ENCODE measurements at places on chromosomes 6 and 20.

DNA sequence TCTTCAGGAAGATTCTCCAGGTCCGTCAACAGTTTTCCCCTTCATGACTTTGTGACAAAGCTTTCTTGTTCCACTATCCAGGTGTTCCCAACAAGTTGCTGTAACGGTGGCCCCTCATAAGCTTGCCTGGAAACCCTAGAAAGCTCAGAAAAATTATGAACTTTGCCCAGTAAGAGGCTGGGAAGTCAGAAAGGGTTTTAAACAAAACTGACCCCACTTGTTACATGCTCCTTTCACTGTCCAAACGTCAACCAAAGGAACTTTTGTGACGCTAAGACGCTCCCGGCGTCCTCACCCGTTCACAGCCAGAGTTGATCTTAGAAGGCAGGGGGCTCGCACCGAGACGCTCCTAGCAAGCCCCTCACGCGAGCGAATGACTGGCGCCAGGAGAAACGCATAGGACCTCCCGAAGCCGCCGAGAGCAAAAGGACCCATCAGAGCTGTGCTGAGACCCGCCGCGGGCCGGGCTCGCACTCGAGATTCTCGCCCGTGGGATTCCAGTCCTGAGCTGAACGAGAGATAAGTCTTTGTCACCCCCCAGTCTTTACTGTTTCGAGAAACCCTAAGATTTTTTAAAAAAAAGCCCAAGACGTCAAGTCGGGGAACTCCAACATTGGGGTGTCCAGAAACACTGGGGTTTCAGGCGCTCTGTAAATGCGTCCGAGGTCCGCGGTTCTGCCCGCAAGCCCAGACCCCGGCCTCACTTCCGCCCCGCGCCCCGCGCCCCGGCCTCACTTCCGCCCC lies 544 bp upstream of the ACAT2 start:
- no peak for DNase-seq

GRCh38 chr20:62697468-62697912 lies 11.1 kb upstream of the NTSR1 start:
- DNase-seq: no peak

DNA sequence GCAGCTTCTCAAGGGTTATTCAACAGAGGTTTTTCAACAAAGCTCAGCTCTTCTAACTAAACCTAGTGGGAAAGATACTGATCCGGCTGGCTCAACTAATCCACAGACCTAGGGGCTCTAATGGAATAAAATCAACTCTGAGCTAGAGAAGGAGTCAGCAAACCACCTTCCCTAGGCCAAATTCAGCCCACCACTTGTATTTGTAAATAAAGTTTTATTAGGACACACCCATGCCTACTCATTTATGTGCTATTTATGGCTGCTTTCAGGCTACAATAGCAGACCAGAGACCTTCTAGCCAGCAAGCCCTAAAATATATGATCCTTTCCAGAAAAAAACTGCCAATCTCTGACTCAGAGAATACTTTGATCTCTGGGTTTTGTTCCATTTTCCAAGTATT lies 6.0 kb upstream of the RAB22A start:
- DNase-seq: no peak

GRCh38 chr6:50289366-50289765 lies 239.6 kb upstream of the DEFB112 start:
- DNase-seq: no peak

- DNase-seq: no peak
These were observed 329.5 kb upstream of the KHDRBS2 start for GRCh38 chr6:62615366-62616015.

- no peak for DNase-seq
These were observed 48.5 kb downstream of the FYN start for GRCh38 chr6:111824608-111825337.

DNA sequence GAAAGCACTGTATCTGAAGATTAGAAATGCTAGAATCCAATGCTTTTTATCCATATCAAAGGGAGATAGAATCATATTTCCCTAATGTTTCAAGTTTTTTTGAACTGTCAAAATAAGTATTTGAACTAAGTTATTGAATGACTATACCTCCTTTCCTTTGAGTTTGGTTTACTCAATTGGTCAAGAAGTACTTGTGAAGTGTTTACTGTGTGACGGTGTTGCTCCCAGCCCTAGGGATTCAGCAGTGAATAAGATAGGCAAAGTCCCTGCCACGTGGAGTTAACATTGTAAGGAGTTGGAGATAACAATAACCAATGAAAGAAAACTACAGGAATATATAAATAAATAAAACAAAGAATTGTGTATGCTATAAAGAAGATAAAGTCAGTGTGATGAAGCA lies 535.9 kb downstream of the FRK start:
- DNase-seq: no peak

DNA sequence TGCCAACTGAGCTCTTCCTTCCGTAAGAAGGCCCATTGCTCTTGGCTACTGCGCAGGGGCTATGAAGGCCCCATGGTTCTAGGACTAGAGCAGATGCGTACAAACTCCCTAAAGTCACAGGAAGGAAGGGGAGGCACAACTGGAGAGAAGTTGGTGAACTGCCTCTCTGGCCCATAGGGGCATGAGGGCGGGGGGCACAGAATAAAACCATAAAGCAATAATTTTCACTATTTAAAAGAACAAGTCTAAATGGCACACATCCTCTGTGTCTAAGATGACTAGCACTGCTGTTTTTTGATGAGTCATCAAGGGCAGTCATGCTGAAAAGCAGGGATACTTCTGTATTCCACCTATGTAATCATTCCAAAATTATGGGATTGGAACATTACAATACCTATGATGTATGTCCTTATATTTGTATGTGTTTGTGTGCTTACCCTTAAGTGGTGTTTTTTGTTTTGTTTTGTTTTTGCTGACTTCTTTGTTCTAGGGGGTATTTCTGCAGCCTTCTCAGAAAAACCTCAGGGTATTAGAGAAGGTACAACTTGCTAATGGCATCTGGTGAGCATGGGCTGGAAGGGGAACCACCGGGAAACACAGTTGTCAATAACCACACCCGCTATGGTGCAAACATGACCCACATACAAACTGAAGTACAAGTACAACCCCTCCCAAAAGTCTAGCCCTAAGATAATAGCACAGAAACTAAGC lies 36.9 kb downstream of the B4GALT5 start:
- no peak for DNase-seq

DNA sequence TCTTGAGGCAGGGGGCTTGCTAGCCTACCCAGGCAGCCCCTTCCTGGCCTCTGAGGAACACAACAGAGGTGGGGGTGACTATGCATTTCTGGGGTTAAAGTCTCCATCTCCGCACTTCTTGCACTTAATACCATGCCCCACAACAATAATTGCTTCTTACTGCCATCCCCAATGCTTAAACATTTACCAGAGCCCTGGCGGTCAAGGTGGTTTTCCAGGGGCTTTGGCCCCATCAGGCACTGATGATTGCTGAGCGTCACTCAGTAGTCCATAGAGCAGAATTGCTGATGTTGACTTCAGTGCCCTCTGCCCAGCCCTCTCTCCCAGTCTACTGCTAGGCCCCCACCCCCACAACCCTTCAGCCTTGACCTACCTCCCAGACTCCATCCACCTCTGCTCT lies 32.5 kb upstream of the KCNK5 start:
- no peak for DNase-seq

DNA sequence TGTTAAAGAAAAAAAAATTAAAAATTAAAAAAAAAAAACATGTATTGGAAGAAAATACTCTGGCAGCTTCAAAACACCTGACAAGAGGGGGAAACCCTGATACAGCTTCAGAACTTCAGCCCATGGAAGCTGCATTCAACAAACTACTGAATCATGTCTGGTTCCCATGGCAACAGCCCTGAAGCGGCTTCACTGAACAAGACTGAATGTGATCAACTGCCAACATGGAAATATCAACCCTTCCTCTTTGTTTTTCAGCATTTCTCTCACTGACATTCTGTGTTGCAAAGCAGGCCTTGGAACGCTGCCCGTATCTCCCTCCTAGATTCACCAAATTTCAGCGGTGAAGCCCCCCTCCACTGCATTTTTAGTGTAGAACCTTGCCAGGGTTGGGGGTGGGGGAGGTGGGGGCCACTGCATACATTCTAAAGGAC lies 91.3 kb upstream of the SHLD1 start:
- no peak for DNase-seq

DNA sequence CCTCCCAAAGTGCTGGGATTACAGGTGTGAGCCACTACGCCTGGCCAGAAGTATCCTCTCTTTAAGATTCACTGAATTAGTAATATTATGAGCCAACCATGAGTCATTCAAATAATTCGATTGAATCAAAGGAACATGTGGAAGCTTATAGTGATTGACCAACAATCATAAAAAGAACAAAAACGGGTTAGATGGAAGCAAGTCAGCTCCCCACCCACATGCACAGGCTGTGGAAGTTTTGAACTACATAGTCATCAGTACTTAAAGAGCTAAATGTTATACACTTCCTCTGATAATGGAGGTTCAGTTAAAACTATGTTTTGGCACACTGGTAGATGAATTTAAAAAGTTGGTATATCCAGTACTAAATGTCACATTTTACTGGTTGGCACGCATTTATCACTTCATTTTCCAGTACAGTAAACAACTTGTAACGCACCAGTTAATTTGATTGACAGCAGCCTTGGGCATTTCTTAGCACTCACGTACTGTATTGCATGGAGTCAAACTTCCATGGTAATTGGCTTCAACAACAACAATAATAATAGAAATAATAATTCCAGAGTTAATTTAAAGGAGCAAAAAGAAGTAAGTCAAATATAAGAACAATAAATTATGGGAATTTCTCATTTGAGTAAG lies 1107.3 kb upstream of the MAP3K7 start:
- no peak for DNase-seq

GRCh38 chr20:42792052-42792451 lies 397.7 kb downstream of the PTPRT start:
- no peak for DNase-seq

DNA sequence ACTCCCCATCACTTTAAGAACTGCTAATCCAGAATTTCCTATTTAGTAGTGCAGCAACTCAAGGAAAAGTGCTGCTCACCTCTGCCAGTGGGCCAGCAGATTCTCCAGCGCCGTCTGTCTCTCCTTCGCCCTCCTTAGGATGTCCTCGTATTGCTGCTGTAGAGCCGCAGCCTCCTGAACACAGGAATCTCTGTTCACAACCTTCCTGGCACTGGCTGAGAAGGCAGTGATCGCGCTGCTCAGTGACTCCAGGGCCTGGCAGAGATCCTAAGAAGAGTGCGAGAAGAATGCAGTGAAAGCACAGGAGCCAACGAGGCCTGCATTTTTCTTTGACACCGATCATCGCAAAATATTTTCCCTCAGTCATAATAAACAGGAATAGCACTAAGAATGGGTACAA lies 209.0 kb downstream of the SYNE1 start:
- no peak for DNase-seq

DNA sequence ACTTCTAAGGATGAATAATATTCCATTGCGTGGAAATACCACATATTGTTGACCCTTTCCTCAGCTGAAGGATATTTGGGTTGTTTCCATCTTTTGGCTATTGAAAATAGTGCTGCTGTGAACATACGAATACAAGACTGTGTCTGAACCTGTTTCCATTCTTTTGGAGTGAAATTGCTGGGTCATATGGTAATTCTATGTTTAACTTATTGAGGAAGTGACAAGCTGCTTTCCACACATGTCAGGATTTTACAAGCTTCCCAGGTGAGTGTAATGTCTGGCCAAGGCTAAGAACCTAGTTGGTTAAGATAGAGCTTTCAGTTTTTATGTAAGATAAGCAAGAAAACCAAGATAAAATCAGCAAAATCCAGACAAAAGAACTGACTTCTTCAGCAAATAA lies 48.8 kb downstream of the PPP1R3G start:
- DNase-seq: no peak

DNA sequence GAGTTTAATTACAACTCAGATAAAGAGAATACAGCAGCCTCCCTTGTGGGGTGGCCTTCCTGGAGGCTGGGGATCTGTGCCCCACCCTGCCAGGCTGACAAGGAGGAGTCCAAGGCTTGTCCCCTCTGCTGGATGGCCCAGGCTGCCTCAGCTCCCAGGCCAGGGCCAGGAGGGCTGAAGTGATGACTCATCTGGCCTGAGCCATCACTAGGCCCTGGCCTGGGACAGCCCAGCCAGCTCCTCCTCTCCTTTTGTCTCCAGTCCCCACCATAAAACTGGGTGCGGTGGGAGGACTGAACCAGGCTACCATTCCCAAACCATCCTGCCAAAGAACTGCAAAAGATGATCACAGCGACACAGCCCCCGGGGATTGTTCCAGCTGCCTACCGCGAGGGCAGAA lies 15.0 kb downstream of the GRM4 start:
- no peak for DNase-seq

DNA sequence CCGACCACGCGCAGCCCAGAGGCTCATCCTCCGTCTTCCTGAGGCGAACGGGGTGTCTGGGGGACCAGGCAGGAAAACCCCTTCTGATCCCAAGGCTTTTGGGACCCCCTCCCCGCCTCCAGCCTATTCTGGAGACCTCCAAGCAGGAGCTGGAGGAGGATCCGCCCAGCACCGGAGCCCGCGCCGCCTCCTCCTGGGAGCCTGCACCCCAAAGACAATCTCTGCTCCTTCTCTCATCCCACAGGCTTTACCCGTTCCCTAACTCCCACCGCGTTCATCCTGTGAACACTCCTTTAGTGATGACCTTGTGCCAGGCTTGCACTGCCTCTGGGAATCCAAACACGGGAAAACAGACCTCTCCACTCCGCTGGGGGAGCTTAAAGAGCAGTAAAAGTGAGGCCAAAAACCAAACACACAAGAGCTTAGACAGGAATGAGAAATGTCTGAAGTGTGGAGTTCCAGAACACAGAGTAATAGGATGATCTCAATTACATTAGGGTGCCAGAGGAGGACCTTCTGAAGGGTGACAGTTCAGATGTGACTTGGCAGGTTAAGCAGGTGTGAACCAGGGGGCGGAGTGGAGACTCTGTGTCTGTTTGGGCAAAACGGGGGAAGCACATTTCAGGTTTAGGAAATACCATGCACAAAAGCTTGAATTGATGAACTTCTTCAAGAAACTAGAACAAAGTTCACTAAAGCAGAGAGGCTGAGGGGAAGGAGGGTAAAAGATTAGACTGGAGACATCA lies 7.6 kb downstream of the HLA-DRB5 start:
- DNase-seq: no peak

DNA sequence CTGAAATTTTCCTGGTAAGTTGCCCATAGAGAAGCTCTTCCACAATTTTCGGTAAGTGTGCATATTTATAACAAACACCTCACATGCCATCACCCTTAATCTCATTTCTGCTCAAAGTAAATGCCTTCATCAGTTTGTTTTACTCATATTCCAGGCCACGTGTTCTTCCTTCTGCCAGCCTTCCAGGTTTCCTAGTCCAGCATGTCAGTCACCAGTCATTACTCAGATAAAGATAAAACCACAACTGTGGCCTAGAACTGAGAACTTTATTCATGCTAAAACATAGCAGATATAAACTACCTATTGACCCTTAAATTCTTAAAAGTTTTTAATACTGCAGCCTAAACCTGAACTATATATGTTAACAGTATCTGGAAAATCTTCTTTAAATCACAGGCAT lies 149.5 kb upstream of the SLC22A16 start:
- no peak for DNase-seq

DNA sequence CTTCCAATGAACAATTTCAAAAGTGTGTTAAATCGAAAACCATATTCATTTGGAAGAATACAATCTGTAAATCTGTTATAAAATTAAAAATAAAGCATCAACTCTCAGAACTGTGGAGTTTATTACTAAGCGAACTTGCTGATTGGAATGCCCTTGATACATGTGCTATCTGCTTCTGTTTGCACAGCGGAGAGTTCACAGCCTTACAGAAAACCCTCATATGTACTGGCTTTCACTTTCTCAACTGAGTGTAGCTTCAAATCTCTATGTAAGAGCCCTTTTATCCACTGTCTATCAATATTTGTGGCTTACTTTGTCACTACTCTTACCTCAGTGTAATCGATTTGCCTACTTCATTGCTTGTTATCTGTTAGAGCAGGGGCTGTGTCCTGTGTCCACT lies 447.4 kb downstream of the C6orf118 start:
- no peak for DNase-seq
